ENCODE measurements at places on chromosomes 1 and 21.

GRCh38 chr1:19007491-19008441, 51.3 kb upstream of the IFFO2 start:
- no peak for DNase-seq

DNA sequence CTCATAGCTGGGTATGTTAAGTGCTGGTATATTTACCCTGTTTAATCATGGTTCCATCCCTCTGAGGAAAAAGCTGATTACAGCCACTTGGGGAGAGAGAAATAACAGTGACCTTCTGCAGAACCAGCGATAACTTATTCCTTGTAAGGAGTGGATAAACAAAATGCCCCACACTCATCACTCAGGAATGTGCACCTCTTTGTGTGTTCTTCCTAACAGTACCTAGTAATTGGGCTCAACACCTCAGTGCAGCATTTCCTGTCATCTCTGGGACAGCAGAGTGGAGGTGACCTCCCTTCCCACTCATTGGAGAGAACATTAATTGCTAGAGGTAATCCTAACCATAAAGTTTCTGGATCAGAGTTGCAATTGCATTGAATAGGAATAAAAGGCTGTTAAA, 112.5 kb upstream of the F3 start:
- no peak for DNase-seq

DNA sequence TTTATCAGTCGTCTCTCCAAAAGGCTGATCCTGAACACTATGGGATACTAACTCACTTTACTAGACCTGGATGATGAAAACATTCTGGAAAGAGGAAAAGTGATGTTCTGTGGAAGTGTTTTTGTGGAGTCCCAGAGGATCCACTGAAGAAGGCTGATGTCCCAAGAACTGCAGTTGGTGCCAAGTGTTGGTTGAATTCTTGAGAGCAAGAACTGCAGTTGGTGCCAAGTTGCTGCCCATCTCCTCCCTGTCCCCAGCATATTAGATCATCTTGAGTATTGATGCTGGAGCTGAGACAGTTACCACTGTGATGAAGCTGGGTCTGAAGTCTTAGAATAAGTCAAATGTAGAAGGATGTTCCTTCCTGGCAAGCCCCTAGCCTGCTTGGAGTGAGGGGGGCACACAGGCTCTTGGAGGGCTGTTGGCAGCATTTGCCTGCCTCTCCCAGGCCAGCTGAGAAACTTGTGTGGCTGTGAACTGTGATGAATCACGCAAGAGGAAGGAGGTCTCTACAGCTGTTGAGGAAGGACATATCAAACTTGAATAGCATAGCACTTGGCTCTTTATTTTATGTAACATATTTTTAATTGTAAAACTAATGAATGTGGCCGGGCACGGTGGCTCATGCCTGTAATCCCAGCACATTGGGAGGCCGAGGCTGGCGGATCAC, 48.1 kb downstream of the DNAJC6 start:
- DNase-seq, result no peak

GRCh38 chr1:201772178-201772577, 56.8 kb upstream of the IPO9 start:
- no peak for DNase-seq

DNA sequence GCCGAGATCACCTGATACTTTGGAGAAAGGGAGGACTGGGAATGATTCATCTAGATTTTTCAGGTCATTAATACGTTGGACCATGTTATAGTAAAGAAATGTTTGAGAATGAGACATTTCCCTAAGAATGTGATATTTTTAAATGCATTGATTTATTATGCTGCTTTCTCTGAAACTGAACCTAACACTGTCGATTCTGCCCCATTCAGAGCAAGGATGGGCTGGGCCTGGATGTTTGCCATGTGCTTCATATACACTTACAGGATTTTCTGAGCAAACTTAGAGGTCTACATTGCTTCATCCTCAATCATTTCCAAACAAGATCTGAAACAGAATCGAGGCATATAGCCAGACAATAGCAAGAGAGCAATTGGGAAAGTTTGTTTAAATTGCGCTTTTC, 183.3 kb downstream of the CRB1 start:
- DNase-seq, result no peak

- DNase-seq, result peak; percentile 86
These were observed 1.4 kb downstream of the LAD1 start for GRCh38 chr1:201397675-201398074.

GRCh38 chr1:90781534-90781933, 64.4 kb upstream of the BARHL2 start:
- DNase-seq, result no peak

GRCh38 chr21:23099185-23099584, 2101.0 kb downstream of the NCAM2 start:
- DNase-seq, result no peak

- no peak for DNase-seq
These were observed 24.2 kb downstream of the ERG start for GRCh38 chr21:38474124-38474523.

GRCh38 chr1:17097147-17097546, 22.1 kb downstream of the PADI2 start:
- DNase-seq, result no peak

DNA sequence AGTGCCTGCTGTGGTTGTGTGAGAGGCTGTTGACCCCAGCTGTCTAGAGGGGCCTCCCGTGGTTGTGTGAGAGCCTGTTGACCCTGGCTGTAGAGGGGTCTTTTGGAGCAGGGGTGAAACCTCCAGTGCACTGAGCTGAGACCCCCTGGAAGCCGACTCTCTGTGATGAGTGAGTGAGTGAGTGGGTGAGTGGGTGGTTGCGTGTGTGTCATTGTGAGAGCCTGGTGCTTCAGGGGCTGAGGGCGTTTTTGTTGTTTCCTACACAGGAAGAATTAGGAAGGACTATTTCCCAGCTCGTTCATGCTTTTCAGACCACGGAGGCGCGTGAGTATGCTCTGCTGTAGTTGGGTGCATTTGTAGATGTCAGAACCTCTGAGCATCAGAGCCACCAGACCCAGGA, 3.0 kb downstream of the RRP1 start:
- DNase-seq, result no peak

- DNase-seq, result no peak
These were observed 34.7 kb upstream of the SNX27 start for GRCh38 chr1:151577173-151577572.

DNA sequence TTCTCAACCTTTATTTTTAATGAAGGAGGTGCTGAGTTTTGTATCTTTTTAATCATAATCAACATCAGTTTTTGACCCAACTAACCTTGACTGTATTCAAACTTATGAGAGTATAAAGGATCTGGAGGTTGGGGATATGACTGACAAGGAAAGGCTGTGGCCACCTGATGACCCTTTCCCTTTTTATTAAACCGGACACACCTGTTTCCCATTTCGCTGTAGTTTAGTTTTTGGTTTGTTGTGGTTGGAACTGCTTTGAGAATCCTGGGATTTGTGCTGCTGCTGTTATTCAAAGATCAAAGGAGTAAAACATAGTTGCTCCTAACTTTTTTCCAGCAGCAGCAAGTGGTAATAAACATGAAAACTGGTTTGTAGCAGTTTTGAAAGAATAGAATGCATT, 12.4 kb downstream of the PRPF38A start:
- no peak for DNase-seq

All from epithelial cell of prostate (primary cell).